ENCODE measurements at places on chromosomes 1 and 21.
A peak's percentile ranks its signal among the peaks of the same experiment; 100 is the strongest.

DNA sequence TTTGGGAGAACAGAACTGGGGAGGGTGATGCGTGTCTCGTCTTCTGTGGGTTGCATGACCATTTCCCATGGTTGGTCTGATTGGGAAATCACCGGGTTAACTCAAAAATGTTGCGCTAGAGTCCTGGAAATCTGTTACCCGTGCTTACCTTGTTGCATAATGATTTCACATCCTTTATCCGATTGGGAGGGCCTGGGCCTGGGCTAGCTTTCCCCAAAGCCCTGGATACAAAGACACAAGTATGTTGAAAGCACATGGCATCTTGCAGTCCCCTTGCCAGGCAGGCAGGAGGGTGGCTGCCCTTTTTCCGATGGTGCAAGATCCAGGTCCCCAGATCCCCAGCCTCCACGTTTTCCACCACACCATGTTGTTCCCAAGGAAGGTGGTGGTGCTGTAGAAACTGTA is 582 bp downstream of the TRPM2 start:
- no peak for DNase-seq

DNA sequence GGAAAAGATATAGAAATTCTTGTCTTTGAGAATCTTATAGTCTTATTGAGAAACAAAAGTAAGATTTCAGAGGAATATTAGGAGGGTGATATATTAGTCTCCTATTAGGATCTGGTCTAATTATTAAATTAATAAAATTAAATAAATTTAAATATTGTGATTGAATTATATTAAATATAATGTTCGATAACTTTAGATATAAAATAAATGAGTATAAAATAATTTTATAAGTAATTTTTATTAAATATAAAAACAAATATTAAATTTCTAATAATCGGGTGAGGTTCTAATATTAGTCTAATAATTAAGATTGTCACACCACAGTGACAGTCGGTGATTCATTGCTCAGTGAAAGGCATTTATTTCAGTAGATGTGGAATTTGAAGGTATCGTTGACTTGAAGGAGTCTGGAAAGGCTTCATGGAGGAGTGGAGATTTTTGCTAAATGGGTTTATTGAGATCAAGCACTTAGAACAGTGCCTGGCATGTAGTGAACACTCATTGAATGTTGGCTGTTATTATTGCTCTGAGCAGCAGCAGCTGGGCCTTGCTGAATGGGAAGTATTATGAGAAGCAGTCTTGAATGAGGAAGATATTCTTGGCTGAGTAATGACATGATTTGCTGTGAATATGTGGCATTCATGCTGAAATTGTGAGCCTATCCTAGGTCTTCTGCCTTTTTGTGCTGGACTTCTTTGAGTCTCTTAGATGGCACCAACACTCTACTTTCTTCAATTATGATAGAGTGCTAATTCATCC is 74.6 kb downstream of the USP25 start:
- DNase-seq, result no peak

- no peak for DNase-seq
Measured at GRCh38 chr1:39573736-39574624, 2.6 kb downstream of the PABPC4 start.

- DNase-seq, result no peak
Measured at GRCh38 chr1:203089651-203090045, 3.8 kb upstream of the MYOG start.

DNA sequence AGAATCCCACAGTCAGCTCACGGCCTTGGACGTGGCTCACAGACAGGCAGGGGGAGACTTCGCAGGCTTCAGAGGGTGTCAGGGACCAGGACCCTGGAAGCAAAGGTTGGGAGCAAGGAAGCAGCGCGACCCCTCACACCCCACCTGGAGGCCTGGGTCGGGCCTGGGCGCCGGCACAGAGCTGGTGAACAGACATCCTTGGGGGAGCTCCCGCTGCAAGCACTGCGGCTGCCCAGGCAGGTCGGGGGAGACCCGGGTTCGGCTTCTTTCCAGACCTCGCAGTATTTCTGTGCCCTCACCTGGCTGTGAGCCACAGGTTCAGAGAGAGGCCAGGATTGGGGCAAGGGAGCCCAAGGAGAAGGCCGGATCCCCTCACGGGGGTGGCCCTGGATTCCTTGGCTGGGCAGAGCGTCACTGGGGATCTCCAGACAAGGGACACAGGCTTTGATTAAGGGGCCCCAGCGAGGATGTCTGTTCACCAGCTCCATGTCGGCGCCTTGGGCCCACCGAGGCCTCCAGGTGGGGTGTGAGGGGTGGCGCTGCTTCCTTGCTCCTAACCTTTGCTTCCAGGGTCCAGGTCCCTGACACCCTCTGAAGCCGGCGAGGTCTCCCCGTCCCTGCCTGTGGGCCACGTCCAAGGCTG is 37.9 kb upstream of the TSPEAR start:
- no peak for DNase-seq

GRCh38 chr1:15501208-15502032 is 22.6 kb downstream of the CASP9 start:
- peak; percentile 48 for DNase-seq

- no peak for DNase-seq
Measured at GRCh38 chr21:37459575-37459974, 93.0 kb downstream of the DYRK1A start.

- DNase-seq, result no peak
Measured at GRCh38 chr1:203771901-203772301, 6.9 kb downstream of the LAX1 start.

GRCh38 chr1:232854798-232855159 is 49.6 kb downstream of the MAP10 start:
- no peak for DNase-seq
